NCI-H1436 (cell line): ENCODE measurements at places on chromosomes 16 and 17.

- DNase-seq = no peak
Observed at GRCh38 chr16:50884066-50884860, 142.4 kb downstream of the CYLD start.

DNA sequence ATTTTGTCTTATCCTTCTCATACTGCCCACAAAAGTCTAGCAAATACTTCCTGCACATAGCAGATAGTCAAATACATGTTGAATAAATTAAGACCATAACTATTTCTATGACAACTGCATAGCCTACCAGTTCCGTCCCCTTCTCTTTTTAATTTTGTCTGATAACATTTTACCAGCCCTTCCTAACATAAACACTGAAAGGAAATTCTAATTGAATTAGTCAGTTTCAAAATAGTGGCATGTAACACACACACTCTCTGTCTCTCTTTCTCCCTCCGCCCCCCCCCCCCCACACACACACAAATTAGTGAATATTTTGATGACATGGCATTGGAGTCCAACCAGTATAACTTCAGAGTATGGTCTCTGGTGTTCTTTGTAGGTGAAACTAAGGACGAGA lies 41.8 kb downstream of the TNRC6C start:
- DNase-seq = no peak

DNA sequence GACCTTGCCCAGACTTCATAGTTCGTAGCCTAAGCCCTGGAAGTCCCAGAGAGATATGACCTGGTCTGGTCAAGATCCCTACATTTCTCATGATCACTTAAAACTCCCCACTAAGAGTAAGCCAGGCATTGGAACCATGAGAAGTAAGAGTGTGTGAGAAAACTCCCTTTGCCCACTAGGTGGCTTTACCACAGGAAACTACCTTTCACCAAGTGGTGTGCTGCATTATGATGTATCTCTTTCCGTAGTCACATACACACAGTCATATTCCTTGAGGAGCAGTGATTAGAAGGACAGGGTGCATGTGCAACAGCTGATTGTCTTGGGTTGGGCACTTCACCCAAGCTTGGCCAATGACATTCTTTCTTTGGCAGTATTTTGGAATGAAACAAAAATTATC lies 639.3 kb downstream of the KCNJ2 start:
- no peak for DNase-seq

GRCh38 chr17:81260641-81261040 lies 21.5 kb downstream of the NDUFAF8 start:
- DNase-seq = no peak

DNA sequence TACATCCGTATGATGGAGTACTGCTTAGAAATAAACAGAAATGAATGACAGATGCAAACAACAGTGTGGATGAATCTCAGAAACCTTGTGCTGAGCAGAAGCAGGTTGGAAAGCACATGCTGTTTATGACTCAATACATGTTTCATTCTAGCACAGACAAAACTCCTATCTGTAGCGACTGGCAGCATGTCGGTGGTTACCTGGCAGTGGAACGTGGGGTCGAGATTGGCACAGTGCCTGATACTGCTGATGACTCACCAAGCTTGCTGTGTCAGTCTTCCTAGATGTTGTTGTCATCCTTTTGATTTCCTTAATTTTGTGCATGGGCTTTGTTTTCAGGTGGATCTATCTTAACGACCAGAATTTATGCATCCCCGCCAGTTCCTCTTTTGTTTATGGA lies 62.1 kb downstream of the GAN start:
- DNase-seq = no peak

DNA sequence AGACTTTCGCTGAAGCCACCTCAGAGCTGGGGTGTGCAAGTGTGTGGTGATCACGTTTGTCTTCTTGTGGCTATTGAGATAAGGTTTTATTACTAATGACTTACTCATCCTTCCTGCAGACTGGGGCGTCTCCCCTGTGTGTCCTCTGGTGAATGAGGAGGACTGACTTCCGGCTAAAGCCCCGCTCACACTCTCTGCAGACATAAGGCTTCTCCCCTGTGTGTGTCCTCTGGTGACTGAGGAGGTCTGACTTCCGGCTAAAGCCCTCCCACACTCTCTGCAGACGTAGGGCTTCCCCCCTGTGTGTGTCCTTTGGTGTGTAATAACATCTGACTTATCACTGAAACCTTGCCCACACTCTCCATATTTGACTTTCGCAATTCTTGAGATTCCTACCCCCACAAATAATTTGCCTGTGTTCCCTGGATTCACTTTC lies 19.4 kb downstream of the PRDM7 start:
- no peak for DNase-seq

GRCh38 chr17:9806699-9807098 lies 15.2 kb downstream of the GSG1L2 start:
- DNase-seq = no peak

GRCh38 chr17:12993631-12994030 lies 24.2 kb downstream of the ELAC2 start:
- DNase-seq = no peak

DNA sequence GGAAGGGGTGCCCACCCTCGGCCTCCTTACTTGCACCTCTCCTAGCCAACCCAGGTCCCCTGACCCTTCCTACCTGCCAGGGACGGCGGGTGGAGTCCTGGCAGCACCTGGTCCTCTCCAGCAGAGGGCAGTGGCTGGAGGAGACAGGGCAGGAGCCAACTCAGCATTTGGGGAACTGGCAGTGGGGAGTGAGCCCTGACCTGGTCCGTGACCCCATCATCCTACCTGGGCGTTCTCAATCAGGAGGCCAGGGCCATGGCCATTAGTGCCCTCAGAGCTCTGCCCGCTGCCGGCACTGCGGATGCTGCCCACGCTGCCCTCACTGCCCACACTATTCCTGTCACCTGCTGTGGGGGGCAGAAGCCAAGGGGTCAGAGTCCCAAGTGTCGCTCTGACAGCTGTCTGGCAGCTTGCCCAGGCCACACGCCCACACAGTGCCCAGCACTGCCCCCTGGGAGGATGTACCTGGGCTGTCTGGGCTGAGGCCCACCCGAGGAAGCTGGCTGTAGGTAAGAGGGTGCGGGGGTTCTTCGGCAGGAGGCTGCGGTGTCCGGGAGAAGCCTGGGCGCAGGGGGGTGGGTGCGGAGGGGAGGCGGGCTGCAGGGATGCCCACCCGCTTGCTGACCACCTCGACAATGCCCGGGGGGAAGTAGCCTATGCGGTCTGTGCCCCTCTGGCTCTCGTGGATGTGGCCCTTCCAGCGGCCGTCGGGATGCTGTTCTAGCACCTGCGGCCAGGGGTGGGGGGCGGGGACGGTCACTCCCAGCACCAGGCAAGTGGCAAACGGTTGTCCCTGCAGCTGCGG lies 10.8 kb downstream of the CASKIN2 start:
- no peak for DNase-seq

DNA sequence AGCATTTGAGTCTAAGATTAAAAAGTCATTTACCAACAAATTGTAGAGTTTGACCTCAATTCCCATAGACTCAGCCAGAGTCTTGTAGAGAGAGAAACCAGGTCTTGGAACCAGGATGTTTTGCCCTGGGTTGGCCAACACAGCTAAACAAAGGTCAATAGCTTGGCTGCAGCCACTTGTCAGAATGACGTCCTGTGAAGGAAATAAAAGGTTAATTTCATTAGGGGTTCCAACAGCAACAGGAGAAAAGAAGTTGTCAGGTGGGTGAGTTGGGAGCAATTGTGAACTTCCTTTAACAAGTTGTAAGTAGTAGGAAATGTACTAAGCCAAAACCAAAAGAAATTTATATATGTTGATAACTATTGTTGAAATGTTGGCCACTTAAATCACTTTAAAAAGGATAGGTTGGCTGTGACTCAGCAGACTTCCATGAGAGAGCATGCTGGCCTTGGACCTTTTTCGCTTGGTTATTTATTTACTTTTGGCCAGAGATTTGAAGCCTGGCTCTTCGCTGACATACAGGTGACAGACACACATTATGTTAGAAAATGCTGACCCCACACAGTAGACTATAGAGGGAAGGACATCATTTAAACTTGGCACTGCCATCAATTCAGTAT lies 4.3 kb downstream of the TAT start:
- DNase-seq = no peak

- DNase-seq = no peak
Observed at GRCh38 chr17:62616993-62617893, 10.2 kb upstream of the MRC2 start.

DNA sequence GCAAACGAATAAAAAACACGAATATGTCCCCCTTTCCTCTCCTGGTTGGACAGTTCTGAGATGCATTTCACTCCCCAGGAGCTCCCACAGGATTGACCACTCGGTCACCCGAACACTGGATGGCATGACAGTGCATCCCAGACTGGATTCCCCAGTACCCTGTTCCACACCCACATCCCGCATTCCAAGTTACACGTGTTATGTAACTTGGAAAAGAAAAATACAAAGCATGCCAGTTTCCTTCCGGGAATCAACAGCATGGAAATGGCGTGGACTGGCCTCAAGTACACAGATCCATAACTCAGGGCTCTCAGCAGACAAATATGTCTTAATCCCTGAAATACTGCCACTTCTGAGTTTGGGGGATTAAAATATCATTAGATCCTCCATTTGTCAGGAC lies 12.6 kb upstream of the KLHL36 start:
- no peak for DNase-seq

GRCh38 chr17:35890774-35891155 lies 10.6 kb upstream of the CCL5 start:
- no peak for DNase-seq

DNA sequence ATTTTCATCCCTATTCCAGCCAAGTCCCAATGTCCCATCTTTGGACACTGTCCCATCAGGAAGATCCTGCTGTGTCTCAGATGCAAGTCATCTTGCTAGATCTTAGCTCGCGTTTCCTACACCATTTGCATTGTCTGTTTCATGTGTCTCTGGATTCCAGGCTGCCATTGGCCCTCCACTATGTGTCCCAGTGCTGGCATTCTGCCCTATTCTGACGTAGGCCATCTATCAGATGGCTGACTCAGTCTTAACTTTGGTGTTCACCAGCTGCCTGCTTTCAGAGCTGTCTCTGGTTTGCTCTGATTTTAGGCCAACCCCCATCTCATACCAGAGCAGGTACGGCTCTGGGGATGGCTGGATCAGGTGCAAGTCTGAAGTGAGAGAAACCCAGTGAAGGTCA lies 300.9 kb upstream of the ASIC2 start:
- DNase-seq = no peak

GRCh38 chr17:29096094-29096493 lies 53.2 kb downstream of the PIPOX start:
- DNase-seq = peak; percentile 7

DNA sequence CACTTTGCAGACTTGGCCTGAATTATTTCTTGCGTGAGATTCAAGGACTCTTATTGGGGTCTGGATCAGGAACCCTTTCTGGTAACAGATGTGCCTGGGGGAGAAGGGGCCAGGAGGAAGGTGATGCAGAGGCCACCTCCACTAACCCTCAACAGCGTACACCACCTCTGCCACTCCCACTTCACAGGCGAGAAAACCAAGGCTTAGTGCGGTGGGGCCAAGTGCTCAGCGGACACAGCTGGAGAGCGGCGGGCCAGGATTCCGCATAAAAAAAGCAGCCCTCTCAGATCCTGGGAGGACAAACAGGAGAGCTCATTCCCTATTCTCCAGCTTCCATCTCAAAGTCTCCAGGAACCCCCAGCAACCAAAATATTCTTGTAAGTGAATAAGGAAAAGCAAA lies 51.4 kb downstream of the SLC7A5 start:
- no peak for DNase-seq

- DNase-seq = no peak
Observed at GRCh38 chr17:76983075-76983775, 115.0 kb downstream of the MGAT5B start.

DNA sequence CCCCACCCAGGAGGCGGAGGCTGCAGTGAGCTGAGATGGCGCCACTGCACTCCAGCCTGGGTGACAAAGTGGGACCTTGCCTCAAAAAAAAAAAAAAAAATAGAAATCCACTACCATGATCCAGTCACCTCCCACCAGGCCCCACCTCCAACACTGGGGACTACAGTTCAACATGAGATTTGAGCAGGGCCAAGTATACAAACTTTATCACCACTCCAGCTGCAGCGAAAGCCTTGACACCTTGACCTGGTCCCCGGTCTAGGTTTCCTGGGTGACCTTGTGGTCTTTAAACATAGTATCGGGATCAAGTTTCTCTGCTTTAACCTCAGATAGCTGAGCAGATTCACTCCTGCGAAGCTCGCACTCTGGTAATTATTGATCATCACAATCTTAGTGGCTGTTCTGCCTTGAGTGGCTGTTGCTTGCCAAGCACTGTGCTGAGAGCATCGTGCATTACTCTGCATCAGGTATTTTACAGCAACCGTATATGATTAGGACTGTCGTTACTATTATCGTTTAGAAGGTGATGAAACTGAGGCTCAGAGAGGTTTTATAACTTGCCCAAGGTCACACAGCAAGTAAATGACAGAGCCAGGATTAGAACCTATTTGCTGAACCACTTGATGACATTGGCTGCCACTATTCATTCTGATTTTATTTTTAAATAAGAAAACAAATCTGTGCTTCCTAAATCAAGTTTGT lies 50.3 kb upstream of the MEAK7 start:
- no peak for DNase-seq

- no peak for DNase-seq
Observed at GRCh38 chr16:2749936-2750335, 2.5 kb upstream of the SRRM2 start.

- DNase-seq = no peak
Observed at GRCh38 chr17:71975331-71975801, 145.5 kb upstream of the SOX9 start.

DNA sequence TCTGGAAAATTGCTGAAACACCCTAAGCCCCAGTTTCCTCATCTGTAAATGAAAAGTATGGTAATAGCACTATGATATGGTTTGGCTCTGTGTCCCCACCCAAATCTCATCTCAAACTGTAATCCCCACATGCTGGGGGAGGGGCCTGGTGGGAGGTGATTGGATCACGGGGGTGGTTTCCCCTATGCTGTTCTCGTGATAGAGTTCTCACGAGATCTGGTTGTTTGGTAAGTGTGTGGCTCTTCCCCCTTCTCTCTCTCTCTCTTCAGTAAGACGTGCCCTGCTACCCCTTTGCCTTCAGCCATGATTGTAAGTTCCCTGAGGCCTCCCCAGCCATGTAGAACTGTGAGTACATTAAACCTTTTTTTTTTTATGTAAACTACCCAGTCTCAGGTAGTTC lies 490.7 kb downstream of the TMEM114 start:
- DNase-seq = no peak

- no peak for DNase-seq
Observed at GRCh38 chr16:8107296-8107695, 483.0 kb downstream of the TMEM114 start.

GRCh38 chr16:70652322-70652721 lies 6.0 kb downstream of the IL34 start:
- DNase-seq = no peak

GRCh38 chr17:76410328-76410965 lies 26.0 kb downstream of the SPHK1 start:
- no peak for DNase-seq

GRCh38 chr17:19006698-19007097 lies 2.1 kb upstream of the FAM83G start:
- DNase-seq = no peak
